ENCODE measurements at places on chromosomes 1 and 21.

DNA sequence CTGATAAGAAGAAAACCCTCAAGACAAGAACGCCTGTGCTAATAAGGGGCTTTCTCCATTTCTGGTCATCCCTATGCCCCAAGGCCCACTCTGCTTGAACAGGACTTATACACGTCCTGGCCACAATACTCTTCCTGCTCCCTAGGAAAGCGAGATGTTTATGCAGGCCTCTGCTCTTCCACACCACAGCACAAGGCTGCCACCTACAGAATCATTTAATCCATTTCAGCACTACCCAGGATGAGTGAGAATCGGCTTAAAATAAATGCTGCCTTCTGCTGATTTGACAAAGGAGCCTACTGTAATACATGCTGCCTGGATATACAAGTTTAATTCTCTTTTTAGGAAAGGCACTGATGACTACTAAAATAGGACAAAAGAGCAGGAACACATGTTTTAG is 29.4 kb downstream of the FRRS1 start:
- DNase-seq, result no peak

DNA sequence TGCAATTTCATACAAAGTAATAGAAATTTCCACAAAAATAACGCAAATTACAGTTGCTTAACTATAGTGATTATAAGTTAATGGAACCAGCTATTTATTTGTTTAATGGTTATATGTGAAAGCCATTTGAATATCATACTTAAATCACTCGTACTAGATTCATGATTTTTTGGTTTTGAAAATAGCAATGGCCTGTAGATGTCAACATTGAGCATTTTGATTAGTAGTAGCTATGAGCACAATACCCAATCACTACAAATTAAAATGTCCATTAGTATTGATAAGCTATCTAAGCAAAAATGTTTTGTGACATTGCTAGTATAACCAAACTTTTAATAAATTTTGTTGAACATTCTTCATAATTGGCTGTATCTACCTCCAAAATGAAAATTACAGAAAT is 10.0 kb downstream of the COL24A1 start:
- DNase-seq, result no peak

DNA sequence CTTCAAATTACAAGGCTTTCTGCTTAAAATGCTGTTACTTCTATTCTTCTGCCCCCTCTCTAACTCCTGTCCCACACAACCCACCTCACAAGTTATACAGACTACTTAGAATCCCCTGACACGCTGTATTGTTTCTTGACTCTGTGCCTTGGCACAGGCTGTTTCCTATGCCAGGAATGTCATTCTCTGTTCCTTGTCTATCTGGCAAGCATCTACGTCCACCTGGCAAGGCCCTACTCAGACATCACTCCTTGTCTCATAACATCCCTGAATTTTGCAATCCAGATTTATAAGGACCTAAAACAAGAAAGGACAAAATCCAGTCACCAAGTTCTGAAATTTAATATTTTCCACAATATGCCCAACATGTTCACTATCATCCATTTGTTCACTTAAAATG is 182.0 kb upstream of the CHRM3 start:
- no peak for DNase-seq

DNA sequence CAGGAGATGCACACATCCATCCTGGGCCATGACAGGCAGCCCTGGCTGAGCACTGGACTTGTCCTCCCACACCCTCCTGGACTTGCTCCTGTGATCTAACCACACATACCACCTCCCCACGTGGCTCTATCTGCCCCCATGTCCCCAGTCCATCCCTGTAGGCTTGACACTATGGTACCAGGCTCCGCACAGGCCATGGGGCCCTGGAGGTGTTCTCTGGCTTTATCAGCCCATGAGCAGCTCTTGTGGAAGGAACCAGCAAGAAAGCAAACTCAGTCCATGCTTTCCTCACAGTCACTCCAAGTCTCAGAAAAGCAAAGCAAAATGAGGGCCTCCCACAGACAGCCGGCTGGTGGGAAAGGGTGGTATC is 61.6 kb downstream of the CD46 start:
- no peak for DNase-seq

DNA sequence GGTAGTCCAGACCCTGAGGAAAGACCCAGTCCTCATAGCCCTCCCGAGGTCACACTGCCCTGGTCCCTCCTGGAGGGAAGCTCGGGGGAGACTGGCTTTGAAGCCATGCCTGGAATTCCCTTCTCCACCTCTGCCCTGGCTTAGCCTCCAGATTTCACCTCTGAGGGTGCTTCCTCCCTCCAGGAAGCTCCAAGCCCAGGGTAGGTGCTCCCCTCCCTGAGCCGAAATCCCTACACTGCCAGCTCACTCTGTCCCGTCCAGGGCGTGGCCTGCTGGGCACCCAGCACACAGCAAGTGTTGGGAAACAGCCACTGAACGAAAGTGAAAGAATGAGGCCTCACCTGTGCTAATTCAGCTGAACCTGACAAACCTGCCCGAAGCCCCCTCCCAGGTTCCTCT is 6.0 kb upstream of the TNFRSF25 start:
- DNase-seq, result no peak

DNA sequence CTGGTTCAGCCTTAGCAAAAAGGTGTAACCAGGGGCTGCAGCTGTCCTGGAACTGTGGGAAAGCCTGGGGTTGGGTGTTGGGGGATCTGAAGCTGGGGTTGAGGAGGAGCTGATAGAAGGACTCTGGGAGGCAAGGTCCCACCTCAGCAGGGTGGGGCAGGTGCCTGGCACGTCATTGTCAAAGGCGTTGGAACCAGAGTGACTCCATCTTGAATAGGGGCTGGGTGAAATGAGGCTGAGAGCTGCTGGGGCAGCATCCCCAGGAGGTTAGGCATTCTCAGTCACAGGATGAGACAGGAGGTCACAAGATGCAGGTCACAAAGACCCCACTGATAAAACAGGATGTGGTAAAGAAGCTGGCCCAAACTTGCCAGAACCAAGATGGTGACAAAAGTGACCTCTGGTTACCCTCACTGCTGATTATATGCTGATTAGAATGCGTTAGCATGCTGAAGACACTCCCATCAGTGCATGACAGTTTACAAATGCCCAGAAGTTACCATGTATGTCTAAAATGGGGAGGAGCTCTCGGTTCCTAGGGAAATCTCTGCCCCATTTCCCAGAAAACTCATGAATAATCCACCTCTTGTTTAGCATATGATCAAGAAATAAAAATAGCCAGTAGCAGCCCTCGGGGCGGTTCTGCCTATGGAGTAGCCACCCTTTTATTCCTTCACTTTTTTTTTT is 85.4 kb downstream of the IER5 start:
- DNase-seq, result no peak

- no peak for DNase-seq
Measured at GRCh38 chr1:27979859-27980201, 20.1 kb downstream of the XKR8 start.

GRCh38 chr1:938088-938683 is 14.5 kb downstream of the SAMD11 start:
- DNase-seq, result no peak

GRCh38 chr1:9441451-9442133 is 97.7 kb upstream of the SLC25A33 start:
- no peak for DNase-seq

DNA sequence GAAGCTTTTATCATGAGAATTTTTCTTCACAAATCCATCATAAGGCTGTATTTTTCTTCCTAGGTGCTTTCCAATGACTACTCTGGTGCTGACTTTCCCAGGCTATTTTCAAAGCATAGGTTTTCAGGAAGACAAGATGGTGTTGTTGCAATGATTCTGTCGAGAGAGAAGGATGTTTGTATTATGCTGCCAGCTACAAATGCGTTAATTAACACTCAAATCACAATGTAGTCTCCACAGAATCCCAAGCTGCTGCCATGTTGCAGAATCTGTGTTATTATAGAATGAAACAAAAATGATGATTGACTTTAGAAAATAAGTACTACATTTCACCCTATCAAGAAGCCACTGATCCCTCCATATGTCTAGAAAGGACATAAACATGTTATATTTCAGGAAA is 179.5 kb upstream of the MAP1LC3C start:
- DNase-seq, result no peak

- DNase-seq, result no peak
Measured at GRCh38 chr1:181949500-181949899, 112.0 kb downstream of the ZNF648 start.

DNA sequence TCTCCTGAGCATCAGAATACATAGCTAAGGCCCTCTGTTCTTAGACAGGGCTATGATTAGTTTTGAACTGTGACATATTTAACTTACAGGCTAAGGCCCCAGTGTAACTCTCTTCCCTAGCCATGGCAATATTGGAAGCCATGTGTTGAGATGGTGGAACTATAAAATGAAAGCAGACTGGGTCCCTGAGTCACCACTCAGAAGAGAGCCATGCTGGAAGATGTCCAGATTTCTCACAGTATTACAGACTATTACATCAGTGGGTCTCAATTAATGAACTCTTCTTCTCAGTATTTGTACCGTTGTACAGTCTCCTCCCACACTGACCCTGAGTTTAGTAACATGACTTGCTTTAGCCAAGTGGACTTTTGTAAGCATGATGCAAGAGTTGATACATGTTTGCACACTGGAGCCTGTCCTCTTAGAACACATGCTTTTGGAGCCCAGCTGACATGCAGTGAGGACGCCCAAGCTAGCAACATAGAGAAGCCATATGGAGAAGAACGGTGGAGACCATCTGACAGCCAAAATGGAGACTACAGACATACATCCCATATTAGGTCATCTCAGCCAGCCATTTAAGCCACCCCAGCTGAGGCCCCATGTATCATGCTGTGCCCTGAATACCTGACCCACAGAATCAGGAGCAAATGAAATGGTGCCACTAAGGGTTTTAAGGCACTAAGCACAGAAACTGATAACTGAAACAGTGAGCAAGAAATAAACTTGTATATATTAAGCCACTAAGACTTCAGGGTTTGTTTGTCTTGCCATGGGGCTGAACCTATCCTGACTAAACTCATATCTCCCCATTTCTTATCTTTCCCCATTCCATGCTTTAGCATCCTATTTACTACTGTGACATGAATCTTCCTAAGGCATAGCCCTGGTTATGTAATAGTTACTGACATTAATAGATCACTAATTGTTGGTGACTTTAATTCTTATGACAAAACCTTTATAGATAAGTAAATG is 24.4 kb downstream of the TBX15 start:
- DNase-seq, result no peak

DNA sequence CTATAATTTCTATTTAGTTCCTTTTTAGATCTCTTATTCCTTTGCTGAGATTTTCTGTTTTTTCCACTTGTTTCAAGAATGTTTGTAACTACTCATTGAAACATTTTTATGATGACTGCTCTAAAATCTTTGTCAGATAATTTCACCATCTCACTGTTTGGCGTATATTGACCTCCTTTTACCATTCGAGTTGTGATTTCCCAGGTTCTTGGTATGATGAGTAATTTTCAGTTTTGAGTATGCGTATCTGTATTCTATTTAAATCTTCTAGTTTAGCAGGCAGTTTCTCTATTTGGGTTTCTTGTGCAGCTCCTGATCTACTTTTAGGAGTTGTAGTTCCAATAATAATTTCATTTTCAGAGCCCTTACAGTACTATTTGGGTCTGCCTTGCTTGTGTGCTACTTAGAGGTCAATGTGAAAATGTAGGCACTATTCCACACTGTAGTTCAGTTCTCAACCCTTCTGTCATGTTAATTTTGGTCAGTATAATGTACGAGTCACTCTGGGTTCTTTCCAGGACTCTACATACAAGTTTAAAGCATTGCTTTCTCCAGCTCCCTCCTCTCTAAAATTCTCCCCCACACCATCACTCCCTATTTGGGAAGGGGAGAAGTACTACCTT is 115.5 kb downstream of the ACBD6 start:
- DNase-seq, result no peak

- DNase-seq, result no peak
Measured at GRCh38 chr1:60948486-60948885, 133.9 kb upstream of the NFIA start.

DNA sequence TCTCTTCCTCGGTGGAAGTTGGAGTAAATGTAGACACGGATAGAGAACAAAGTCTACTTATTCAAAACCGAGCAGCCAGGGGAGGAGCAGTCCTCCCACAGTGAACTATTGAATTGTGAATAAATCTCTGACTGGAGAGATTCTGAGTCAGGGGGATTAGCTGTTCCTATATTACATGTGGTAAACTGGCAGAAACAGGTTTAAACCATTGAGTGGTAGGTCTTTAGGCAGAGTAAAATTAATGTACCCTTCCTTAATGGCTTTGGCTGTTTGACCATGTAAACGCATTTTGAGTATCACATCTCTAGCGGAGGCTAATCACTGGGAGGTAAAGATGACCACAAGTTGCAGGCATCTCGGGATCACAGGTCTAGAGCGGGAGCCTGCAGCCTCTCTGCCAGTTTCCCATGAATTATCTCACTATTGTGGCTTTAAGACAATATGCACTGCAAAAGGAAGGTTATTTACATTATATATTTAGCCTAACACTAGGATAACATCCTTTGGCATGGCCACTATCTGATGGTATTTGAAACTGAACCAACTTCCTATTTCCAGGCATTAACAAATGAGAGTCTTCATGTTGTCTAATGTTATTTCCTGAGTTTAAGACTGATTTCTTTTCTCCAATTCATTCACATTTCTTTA is 7.9 kb upstream of the DISC1 start:
- DNase-seq, result no peak

DNA sequence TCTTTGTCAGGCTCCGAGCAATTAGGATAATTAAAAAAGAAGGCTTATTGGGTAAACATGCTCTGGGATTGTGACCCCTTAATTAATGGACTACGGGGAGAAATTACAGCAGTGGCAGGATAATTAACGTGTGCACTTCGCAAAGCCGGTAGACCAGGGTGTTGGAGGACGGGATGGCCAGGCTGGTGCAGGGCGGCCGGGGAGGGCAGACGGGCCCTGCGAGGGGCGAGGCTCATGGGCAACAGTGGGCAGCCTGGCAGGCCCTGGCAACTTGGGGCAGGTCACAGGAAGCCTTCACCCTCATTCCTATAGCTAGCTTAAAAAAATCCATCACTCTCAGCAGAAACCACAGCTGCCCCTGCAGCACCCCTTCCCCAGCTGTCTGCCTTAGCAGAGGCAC is 186.2 kb upstream of the ARHGEF16 start:
- DNase-seq, result no peak

GRCh38 chr1:206784471-206784903 is 12.2 kb upstream of the IL10 start:
- DNase-seq, result peak; percentile 55

DNA sequence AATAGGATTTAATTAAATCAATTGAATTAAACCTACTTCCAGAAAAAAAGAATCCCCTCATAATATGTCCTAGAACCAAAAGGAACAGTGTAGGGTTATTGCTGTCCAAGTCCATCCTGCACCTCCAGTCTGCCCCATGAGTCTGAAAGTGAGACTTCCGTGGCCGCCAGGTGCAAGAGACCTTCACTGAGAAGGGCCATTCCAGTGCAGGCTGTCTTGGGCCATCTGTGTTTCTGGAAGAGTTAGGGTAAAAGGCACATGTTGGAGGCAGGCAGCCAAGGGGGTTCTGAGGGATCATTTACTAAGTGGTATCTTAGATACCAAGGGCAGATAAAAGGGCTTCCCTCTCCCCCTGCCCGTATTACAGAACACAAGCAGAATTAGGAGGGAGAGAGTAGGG is 31.0 kb downstream of the UBE2T start:
- no peak for DNase-seq

Measured in GM12892 (cell line).